Cortex of kidney (tissue), 1 donor: ENCODE measurements at places on chromosomes 13 and 19.

- no peak for DNase-seq
Measured at GRCh38 chr13:37361608-37362007, 237.0 kb downstream of the POSTN start.

DNA sequence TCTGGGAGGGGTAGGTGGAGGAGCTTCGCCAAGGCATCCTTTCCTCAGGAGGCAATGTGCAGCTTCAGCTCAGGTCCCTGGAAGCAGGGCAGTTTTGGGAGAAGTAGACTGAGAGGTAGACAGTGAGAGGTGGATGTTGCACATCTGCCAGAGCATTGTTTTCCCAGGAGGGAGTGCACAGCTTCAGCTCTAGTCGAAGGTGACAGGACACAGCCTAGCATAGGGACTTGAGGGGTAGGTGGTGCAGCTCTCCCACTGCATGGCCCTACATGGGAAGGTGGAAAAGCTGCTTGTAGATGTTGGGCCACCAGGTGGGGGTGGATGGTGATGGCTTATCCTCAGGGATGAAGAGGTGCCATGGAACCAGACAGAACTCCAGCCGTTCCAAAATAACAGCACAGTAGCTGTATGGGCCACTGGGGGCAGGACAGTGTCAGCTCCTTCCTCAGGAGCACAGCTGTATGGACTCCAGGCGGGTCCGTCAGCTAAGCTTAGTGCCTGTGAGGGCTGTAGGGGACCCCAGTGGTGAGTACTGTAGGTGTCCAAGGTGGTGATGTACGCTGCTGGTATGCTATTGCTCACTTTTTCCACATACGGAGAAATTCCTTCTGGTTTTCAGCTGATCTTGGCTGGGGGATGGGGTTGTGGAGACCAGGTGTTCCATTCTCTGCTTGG lies 17.4 kb upstream of the ZNF543 start:
- no peak for DNase-seq

DNA sequence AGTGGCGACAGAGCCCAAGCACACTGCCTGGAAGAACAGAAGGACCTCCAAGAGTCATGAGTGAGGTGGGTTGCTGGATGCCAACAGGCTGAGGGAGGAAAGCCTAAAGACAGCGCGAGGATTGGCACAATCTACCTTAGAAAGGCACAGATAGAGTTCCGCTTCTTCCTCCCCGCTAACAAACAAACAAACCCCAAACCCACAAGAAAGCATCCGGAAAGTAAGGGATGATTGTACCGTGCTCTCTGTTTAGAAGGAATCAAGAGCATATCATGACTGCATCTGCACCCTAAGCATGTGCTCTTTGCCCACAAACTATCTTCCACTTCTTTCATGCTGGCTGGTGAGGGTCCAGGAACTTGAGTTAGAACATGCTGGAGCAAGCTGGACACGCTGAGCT lies 233.0 kb upstream of the KLF12 start:
- DNase-seq = no peak

GRCh38 chr13:107117327-107118012 lies 549.5 kb upstream of the ARGLU1 start:
- DNase-seq = no peak

GRCh38 chr13:113623491-113624234 lies 34.3 kb downstream of the ATP4B start:
- no peak for DNase-seq

DNA sequence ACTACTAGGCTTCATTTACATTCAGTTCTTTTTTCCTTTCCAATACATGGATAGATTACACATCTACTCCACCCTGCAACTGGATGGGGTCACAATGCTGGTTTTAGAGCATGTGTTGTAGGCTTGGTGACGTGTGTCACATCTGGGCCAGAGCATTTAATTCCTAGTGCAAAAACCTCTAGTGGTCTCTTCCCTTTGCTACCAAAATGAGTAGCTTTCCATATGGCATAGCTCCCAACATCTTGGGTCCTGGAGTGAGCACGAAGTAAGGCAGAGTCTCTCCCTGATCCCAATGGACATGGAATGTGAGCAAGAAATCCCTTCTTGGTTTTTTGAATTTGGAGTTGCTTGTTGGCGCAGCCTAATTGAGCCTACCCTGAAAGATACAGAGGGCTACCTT lies 51.7 kb downstream of the TNFSF11 start:
- no peak for DNase-seq

DNA sequence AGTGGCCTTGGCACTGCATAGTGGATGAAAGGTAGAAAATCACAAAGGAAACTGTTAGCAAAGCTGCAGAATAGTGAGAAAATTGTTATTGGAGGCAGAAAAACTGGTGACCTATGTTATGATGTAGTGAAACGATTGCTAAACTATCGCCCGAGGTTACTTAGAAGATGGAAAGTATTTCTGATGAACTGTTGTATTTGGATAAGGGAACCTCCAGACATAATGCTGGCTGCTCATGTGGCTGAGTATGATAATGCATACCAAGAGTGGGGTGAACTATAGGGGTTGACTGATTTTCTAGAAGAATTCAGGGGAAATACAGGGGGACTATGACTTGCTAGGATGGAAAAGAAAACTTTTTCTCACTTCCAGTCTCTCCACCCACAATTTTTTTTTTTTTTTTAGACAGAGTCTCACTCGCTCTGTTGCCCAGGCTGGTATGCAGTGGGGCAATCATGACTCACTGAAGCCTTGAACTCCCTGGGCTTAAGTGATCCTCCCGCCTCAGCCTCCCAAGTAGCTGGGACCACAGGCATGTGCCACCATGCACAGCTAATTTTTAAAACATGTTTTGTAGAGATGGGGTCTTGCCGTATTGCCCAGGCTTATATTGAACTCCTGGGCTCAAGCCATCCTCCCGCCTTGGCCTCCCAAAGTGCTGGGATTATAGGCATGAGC lies 4.4 kb upstream of the EID2 start:
- no peak for DNase-seq

GRCh38 chr13:111281751-111282311 lies 38.6 kb upstream of the TEX29 start:
- no peak for DNase-seq

- no peak for DNase-seq
Measured at GRCh38 chr13:98676239-98676638, 76.2 kb downstream of the SLC15A1 start.

- DNase-seq = no peak
Measured at GRCh38 chr19:5743630-5744029, 23.2 kb downstream of the CATSPERD start.

GRCh38 chr13:75838366-75839005 lies 202.4 kb downstream of the LMO7 start:
- DNase-seq = no peak

DNA sequence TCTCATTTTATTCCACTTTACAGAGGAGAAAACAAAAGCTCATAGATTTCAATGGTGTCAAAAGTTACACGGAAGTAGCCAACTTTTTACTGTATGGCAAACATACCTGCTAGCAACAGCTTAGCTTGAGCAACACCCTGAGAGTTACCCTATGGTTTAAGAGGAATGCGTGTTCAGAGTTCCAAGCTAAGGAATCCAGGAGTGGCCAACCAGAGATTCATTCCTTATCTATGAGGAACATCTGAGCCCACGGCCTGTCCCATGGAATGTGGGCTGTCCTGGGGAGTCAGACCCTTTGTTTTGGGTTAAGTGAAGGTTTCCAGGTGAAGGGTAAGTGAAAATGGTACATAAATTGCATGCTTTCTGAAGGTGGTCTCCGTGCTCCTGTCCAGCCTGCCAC lies 67.5 kb downstream of the STARD13 start:
- DNase-seq = no peak

DNA sequence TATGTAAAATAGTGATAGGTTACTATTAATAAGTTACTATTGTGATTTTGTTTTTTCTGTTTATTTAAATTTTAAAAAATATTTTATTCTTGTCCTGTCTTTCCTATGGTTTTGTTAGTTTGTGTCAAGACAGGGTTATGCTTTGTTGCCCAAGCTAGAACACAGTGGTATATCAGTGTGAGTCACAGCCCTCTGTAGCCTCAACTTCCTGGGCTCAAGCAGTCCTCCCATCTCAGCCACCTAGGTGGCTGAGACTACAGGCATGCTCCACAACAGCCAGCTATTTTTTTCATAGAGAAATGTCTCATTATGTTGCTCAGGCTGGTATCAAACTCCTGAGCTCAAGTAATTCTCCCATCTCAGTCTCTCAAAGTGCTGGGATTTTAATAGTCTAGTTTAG lies 99.5 kb downstream of the ZNF675 start:
- DNase-seq = no peak

- DNase-seq = no peak
Measured at GRCh38 chr13:51764184-51765141, 39.5 kb downstream of the DHRS12 start.

GRCh38 chr19:35059006-35059798 lies 17.7 kb downstream of the HPN start:
- DNase-seq = no peak

- DNase-seq = no peak
Measured at GRCh38 chr13:111346101-111346680, 25.7 kb downstream of the TEX29 start.

GRCh38 chr19:718991-719512 lies 10.3 kb downstream of the PALM start:
- DNase-seq = no peak

DNA sequence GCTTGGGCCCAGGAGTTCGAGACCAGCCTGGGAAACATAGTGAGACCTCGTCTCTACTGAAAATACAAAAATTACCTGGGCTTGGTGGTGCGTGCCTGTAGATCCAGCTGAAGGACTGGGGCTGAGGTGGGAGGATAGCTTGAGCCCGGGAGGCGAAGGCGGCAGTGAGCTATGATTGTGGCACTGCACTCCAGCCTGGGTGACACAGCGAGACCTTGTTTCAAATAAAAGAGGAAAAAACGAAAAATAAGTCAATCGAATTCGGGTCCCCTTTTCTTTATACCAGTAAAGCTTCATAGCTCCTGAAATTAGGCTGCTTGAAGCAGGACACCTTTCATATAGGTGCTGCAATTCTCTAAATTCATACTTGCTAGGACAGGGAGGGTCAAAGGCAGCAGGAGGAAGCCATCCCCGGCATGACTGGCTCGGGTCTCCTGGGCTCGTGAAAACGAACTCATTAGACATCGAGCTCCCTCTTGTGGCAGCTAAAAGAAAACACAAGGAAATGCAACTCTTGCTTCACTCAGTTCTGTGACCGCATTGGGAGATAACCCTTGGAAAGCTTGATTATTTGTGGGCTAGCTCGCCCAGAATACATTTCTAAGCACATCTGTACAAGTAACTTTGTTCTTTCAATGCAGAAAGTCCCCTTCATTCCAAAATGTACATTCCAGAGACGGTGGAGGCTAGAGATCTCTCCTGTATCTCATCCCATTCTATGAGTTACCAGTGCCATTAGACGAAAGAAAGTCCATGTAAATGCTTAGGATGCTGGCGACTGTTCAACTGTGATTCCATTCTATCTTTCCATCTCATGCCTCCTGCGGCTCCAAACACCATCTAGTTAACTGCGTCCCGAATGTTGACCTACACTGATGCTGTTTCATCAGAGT lies 16.8 kb downstream of the FPR2 start:
- no peak for DNase-seq

DNA sequence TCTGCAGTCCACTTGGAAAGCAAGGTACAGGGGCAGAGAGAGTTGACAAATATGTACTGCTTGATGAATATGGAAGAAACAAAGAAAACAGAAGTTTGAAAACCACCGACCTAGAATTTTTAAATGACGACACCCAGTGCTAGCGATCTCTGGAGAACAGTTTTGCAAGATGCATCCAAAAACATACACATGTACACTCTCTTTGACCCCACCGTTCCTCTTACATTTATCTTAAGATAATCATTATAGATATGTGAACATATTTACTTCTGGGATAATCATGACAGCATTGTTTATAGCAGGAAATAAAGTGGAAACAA lies 40.8 kb upstream of the IGSF23 start:
- DNase-seq = no peak

- DNase-seq = no peak
Measured at GRCh38 chr13:112905086-112905485, 63.9 kb upstream of the MCF2L start.

DNA sequence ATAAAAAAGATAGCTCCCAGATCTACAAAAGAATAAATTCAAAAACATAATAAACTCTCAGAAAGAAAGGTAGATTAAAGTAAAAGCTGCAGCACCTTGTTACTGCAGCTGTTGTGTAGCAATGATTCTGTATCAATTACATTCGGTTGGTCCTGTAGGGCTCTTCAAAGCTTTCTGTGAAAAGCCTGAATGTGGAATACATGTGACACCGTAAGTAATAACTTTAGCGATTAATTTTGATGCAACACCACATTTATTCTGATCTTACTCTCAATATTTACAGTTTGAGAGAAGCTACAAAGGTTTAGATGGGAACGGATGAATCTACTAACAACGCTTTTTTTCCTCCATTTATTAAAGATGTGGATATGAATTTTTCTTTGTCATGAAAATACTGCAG lies 279.2 kb downstream of the DACH1 start:
- no peak for DNase-seq

DNA sequence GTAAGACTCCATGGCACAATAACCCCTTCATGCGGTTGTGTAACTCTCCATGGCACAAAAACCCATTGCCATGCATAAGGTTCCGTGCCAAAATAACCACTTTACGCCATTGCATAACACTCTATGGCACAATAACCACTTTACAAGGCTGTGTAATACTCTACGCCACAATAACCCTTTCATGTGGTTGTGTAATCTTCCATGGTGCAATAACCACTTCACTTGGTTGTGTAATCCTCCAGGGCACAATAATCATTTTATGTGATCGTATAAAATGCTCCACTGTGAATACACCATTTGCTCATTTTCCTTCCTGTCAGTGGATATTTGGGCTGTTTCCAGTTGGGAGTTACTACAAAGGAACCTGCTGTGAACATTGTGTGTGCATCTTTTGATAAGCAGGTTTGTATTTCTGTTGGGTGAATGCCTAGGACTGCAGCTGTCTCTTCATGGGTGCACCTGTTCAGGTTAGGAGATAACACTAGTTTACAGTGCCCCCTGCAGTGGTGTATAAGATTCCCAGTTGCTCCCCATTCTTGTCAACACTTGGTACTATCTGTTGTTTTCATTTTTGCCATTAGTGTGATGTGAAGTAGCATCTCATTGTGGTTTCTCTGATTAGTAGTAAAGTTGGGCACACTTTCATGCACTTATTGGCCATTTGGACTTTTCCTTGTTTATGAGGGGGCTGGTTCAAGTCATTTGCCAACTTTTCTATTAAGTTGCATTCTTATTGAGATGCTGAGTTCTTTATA lies 21.1 kb upstream of the ZSCAN18 start:
- DNase-seq = no peak
